ENCODE measurements at places on chromosomes 13 and 19. TPM values are rescaled to one million over a fixed set of nuclear protein-coding genes. Genes with fewer than 3 reads are reported as not detected.

EVI5L gene
- total RNA-seq: 23.5 TPM

SLC17A7 gene
- total RNA-seq: 1.4 TPM

KMT2B gene
- total RNA-seq: 15.8 TPM

CD209 gene
- total RNA-seq: 10.0 TPM

MBOAT7 gene
- 14.8 TPM for total RNA-seq

FBXL12 gene
- total RNA-seq: 11.2 TPM

PCP2 gene
- 6.5 TPM for total RNA-seq

ZNF541 gene
- total RNA-seq: 0.47 TPM

ZNF296 gene
- total RNA-seq: 0.20 TPM
